Immature natural killer cell (primary cell): ENCODE measurements at places on chromosomes 4 and X. TPM values are rescaled to one million over a fixed set of nuclear protein-coding genes. Genes with fewer than 3 reads are reported as not detected.

CPZ gene
- polyA plus RNA-seq, result not detected

PDZD4 gene
- polyA plus RNA-seq, result 6.1 TPM

GRCh38 chr4:64130907-64131306 lies 278.3 kb downstream of the TECRL start:
- no peaks in the 10 kb centered on the region for H3K27me3 ChIP-seq
- no peak overlapping the region for H3K4me3 ChIP-seq
- H3K4me1 ChIP-seq, result no peaks in the 10 kb centered on the region
- no peak overlapping the region for H3K27ac ChIP-seq

LAMP2 gene
- 102 TPM for polyA plus RNA-seq

DNA sequence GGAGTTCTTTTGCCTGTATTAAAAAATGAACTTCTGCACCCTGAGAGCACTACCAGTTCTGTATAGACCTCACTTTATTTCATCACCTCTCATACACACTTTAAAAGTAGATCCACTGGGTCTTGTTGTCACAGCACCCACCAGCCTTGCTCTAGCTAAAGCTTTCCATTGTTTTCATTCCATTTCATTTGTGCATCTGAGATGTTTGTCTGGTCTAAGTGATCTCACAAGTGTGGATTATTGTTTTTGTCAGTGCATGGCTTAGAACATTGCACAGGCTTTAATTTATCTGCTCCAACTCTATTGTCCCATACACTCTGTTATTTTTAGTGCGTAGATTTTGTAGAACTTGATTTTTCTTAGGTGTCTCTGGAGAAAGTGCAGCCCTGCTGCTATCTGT lies 1157.5 kb upstream of the PABPC4L start:
- H3K27me3 ChIP-seq, result no peaks in the 10 kb centered on the region
- no peaks in the 10 kb centered on the region for H3K36me3 ChIP-seq
- no peak overlapping the region for H3K4me3 ChIP-seq
- H3K4me1 ChIP-seq, result no peaks in the 10 kb centered on the region
- H3K27ac ChIP-seq, result no peak overlapping the region
- no peak for DNase-seq

GRCh38 chr4:114078636-114079035 lies 99.2 kb upstream of the ARSJ start:
- DNase-seq, result no peak
- peaks cover 2% of the 10 kb centered on the region for H3K27me3 ChIP-seq
- H3K4me3 ChIP-seq, result no peak overlapping the region
- no peaks in the 10 kb centered on the region for H3K36me3 ChIP-seq
- H3K4me1 ChIP-seq, result no peaks in the 10 kb centered on the region

NDUFC1 gene
- 47.4 TPM for polyA plus RNA-seq

CDX4 gene
- not detected for polyA plus RNA-seq

GPM6B gene
- polyA plus RNA-seq, result 0.11 TPM

XG gene
- polyA plus RNA-seq, result not detected

GRCh38 chr4:145840801-145841200 lies 97.8 kb downstream of the ZNF827 start:
- H3K27ac ChIP-seq, result no peak overlapping the region
- H3K27me3 ChIP-seq, result peaks cover 4% of the 10 kb centered on the region
- H3K4me1 ChIP-seq, result peaks cover 9% of the 10 kb centered on the region
- no peak overlapping the region for H3K4me3 ChIP-seq

ADH7 gene
- not detected for polyA plus RNA-seq

SOD3 gene
- polyA plus RNA-seq, result not detected

DCK gene
- 117 TPM for polyA plus RNA-seq

NRK gene
- polyA plus RNA-seq, result not detected

GRCh38 chr4:94995684-94996394 lies 238.1 kb downstream of the BMPR1B start:
- peaks cover 2% of the 10 kb centered on the region for H3K27me3 ChIP-seq
- H3K27ac ChIP-seq, result no peak overlapping the region
- peak overlapping the region; percentile 33 for H3K4me3 ChIP-seq
- H3K36me3 ChIP-seq, result no peaks in the 10 kb centered on the region

LDB2 gene
- 7.5 TPM for polyA plus RNA-seq

DNA sequence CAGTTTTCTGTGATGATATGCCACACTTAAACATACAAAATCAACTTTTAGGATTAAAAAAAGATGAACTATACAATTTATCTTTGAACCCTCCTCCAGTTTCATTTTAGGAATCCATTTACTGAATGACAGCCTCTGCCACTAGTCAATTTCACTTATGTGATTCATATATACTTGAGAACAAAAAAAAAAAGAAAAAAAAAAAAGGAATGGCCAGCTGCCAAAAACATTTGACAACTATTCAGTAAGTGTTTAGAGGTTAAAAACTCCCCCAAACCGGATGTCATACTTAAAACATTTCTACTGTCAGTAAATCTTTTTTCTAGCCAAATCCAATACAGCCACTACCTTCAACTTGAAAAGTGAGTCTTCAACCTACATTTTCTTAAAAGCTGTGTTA lies 266.7 kb upstream of the MAGEB2 start:
- no peaks in the 10 kb centered on the region for H3K36me3 ChIP-seq
- H3K27ac ChIP-seq, result no peak overlapping the region
- no peaks in the 10 kb centered on the region for H3K4me1 ChIP-seq
- DNase-seq, result no peak
- no peaks in the 10 kb centered on the region for H3K27me3 ChIP-seq
- H3K4me3 ChIP-seq, result no peak overlapping the region

DNA sequence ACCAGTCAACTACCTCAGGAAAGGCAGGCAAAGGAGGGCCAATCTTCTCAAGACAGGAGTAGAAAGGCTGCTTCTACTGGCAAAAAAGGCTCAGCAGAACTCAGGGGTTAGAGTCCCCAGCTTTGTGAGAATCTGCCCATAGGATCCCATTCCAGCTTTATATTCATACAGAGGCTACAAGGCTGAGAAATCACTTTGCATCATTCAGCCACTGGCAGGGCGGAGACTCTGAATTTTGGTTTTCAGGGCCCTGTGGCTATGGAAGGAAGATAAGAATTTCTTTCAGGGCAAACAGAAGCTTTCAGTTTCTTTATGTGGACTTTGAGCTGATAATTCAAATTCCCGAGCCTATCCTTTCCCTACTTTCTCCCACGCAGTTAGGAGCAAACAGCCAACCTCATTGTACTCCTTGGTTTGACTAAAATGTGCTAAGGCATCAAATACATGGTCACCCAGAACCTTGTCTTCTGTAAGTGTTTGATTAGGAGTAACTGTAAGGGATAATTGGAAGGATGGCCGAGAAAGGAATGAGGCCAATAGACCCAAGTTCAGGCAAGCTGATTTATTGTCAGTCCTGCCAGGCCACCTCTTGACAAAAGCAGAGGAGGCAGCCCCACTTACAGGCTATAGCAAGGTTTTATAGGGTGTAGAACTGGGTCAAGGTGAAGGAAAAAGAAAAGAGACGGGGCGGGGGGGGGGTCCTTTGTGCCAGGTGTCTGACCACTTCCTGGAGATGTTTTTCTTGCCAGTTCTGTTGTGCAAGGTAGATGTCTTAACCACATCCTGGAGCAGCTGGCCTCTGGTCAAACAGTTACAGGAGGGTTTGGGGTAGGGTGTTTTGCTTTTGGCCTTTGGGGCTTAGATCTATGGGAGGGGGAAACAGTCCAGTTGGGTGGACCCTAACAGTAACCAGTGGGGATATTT lies 165.3 kb upstream of the PPP1R2C start:
- DNase-seq, result peak; percentile 70
- H3K36me3 ChIP-seq, result peaks cover 5% of the 10 kb centered on the region
- peak overlapping the region; percentile 68 for H3K4me3 ChIP-seq
- peaks cover 99% of the 10 kb centered on the region for H3K4me1 ChIP-seq
- peak overlapping the region; percentile 87 for H3K27ac ChIP-seq

GRCh38 chrX:41621222-41621723 lies 67.5 kb upstream of the GPR34 start:
- no peak overlapping the region for H3K27ac ChIP-seq
- H3K36me3 ChIP-seq, result peaks cover 6% of the 10 kb centered on the region
- no peak for DNase-seq

TMPRSS11A gene
- polyA plus RNA-seq, result not detected

- peaks cover 21% of the 10 kb centered on the region for H3K4me1 ChIP-seq
- H3K36me3 ChIP-seq, result no peaks in the 10 kb centered on the region
- H3K27ac ChIP-seq, result no peak overlapping the region
- no peak for DNase-seq
Measured at GRCh38 chrX:103250977-103251376, 4.0 kb downstream of the TCEAL8 start.

DNA sequence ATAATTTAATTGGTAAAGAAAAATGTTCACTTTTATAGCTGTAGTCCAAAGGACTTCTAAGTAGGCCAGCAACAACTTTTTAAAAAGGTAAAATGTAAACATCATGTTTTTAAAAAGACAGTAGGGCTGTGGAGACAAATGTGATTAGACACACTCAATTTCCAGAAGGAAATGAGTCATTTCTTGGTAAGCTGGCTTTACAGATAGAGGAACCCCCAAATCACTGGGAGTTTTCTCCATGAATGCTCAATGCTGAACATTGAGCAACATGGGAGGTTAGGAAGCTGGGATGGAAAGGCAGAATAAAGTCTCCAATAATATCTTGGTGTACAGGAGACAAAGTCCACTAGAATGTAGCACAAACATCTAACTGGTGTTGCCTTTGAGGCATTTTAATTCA lies 121.3 kb downstream of the NWD2 start:
- no peak for DNase-seq
- no peak overlapping the region for H3K4me3 ChIP-seq
- no peaks in the 10 kb centered on the region for H3K36me3 ChIP-seq
- no peak overlapping the region for H3K27ac ChIP-seq
- H3K27me3 ChIP-seq, result peaks cover 2% of the 10 kb centered on the region

- peaks cover 4% of the 10 kb centered on the region for H3K27me3 ChIP-seq
- H3K27ac ChIP-seq, result no peak overlapping the region
- H3K4me3 ChIP-seq, result peak overlapping the region; percentile 42
Measured at GRCh38 chrX:154459832-154460231, 1.8 kb downstream of the PLXNA3 start.

DNA sequence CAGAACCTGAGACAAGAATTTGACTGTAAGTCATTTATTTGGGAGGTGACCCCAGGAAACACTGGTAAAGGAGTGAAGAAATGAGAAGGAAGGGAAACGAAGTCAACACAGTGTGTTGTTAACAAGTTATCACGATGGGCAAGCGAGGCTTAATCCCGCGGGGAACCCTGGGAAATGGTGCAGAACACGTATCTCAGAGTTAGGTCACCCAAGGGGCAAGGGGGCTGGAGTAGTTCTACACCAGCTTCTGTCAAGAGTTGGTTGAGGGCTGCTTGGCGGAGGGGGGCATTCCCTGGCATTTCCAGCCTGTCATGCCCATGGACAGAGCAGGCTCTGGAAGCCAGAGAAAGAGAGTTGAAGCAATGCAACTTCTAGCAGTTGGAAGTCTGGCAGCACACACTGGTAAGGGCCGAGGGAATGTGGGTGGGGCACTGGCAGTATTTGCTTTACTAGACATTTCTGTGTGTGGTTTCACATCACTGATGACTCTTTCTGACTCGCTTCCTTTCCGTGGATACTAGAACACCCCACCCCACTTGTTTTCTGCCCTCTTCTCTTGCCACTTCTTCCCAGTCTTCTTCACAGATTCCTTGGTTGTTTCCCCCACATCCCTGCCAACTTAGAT lies 52.2 kb upstream of the ADGRG2 start:
- DNase-seq, result no peak
- H3K27ac ChIP-seq, result peak overlapping the region; percentile 0
- H3K4me3 ChIP-seq, result no peak overlapping the region
- H3K4me1 ChIP-seq, result peaks cover 11% of the 10 kb centered on the region

IQCM gene
- polyA plus RNA-seq, result not detected

- H3K27ac ChIP-seq, result no peak overlapping the region
- no peak overlapping the region for H3K4me3 ChIP-seq
- DNase-seq, result no peak
- H3K27me3 ChIP-seq, result no peaks in the 10 kb centered on the region
- no peaks in the 10 kb centered on the region for H3K4me1 ChIP-seq
Measured at GRCh38 chr4:173556398-173557131, 26.5 kb upstream of the HAND2 start.

DNA sequence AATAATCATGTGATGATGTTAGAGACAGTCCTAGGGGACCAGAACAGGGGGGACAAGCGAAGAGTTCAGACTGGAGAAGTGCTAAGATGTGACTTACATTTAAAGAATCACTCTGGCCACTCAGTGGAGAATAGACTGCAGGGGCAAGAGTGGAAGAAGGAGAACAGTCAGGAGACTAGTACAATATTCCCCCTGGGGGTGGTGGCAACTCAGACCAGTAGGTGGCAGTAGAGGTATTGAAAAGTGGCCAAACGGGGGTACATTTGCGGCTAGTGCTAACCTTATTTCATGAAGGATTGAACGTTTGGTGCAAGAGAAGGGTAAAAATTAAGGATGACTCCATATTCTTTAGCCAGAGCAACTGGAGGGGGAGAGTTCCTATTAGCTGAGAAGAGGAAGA lies 2.7 kb upstream of the BMX start:
- no peak overlapping the region for H3K4me3 ChIP-seq
- peak; percentile 33 for DNase-seq
- peaks cover 5% of the 10 kb centered on the region for H3K27me3 ChIP-seq
- H3K4me1 ChIP-seq, result peaks cover 4% of the 10 kb centered on the region
- H3K27ac ChIP-seq, result no peak overlapping the region

DNA sequence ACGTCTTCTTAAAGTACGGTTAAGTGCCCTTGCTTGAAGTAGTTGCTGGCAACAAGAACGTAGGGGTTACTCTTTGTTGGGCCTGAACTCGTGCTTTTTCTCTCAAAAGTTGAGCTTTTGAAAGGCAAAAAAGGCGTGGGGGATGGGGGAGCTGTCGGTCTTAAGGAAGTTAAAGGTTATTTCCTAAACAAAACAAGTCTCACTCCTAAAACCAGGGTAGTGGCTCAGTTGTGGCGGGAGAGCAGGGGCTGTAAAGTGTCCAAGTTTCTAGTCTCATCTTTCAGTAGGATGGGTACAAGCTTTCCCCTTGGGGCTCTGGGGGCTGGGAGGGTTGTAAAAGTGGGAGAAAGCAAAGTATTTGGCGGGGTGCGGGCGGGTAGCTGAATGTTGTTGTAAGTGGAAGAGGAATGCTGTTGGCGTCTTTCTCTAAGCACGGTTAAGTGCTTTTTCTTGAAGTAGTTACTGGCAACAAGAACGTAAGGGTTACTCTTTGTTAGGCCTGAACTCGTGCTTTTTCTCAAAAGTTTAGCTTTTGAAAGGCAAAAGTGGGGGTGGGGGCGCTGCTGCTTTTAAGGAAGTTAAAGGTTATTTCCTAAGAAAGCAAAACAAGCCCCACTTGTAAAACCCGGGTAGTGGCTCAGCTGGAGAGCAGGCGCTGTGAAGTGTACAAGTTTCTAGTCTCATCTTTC lies 904 bp upstream of the WDR1 start:
- no peak for DNase-seq
- H3K4me1 ChIP-seq, result peaks cover 53% of the 10 kb centered on the region
- H3K27ac ChIP-seq, result peak overlapping the region; percentile 95
- peaks cover 21% of the 10 kb centered on the region for H3K36me3 ChIP-seq
- H3K27me3 ChIP-seq, result peaks cover 15% of the 10 kb centered on the region

DNA sequence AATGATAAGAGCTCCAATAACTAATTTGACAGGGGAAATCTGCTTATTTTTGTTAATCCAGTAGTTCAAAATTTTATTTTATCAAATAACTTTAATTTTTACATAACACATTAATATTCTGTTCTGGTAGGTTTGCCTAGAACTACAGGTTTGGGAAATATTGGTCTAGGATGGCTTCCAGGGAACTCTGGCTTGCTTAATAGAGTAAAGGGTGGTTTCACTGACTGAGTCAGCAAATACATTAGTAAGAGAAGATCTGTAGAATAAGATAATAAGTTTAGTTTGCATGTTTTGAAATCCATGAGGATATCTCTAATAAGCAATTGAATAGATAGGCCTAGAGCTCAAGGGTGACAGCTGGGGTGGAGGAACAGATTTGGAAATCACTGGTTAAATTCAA lies 500.7 kb downstream of the ZNF674 start:
- H3K27me3 ChIP-seq, result peaks cover 12% of the 10 kb centered on the region
- peaks cover 6% of the 10 kb centered on the region for H3K36me3 ChIP-seq
- DNase-seq, result no peak
- no peaks in the 10 kb centered on the region for H3K4me1 ChIP-seq

FGB gene
- not detected for polyA plus RNA-seq
